ENCODE measurements at places on chromosomes 4 and X. TPM values are rescaled to one million over a fixed set of nuclear protein-coding genes. Genes with fewer than 3 reads are reported as not detected.

ANTXR2 gene
- total RNA-seq = 77.1 TPM

GRCh38 chr4:26870576-26871262 lies 10.1 kb downstream of the STIM2 start:
- no peak for DNase-seq

DNA sequence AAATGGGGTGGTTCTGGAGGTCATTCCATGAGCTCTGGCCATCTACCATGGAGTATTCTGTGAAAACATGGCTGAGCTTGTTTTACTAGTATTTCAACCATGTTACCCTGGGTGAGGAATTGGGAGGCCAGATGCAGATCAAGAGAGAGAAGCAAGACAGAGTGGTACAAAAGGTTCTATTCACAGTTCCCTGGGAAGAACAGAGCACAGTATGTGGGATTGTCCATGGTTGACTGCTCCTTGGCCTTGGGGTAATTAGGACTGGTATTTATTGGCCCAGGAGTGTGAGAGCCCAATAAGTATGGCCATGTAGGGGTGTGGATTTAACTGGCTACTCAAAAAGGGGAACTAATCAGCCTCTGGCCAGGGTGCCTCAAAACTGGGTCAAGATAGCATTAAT lies 239.7 kb upstream of the GATB start:
- no peak for DNase-seq

DNA sequence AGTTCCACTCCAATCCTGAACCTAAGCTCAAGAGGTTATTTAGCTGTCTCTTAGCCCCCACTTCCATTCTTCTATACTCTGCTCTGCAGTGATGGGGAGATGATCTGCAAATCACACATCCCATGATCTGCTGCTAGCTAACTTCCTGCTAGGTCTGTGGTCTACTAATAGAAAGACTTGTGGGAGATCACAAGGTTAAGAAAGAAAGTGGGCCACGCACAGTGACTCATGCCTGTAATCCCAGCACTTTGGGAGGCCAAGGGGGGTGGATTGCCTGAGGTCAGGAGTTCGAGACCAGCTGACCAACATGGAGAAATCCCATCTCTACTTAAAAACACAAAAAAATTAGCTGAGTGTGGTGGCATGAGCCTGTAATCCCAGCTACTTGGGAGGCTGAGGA lies 471.1 kb upstream of the NWD2 start:
- DNase-seq = no peak

DNA sequence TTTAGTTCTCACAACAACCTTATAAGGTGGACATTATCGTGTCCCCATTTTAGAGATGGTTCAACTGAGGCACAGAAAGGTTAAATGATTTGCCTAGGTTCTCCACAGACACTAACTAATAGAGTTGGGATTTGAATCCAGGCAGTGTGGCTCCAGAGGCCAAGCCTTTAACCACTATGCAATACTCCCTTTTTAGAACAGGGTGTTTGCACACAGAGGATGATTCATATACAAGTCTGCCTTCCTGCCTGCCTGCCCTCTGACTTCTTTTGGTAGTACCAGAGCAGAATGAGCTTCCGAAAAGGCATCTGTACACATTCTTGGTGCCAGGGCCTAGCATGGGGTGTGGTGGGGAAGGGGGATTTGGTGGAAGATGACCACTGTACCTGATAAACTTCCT lies 150.8 kb upstream of the ARHGEF9 start:
- no peak for DNase-seq

GRCh38 chrX:123740006-123740405 lies 7.2 kb upstream of the THOC2 start:
- no peak for DNase-seq

DNA sequence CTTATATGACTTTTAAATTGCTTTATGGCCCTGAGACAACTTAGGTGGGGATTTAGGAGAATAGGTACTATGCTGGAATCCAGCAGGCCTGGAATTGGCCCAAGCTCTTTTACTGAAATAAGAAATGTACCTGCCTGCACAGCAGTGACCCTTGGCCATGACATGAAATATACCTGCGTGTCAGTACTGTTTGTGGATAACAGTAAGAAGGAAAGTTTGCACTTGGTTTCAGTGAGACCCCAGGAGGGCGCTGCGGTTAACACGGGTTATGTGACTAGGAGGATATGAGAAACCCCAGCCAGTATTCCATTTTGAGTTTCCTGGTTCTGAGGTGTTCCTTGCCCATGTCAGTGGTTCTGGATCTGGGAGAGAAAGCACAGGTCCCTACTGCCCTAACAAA lies 5.3 kb downstream of the MTM1 start:
- no peak for DNase-seq

GRCh38 chr4:125325733-125326132 lies 11.0 kb downstream of the FAT4 start:
- no peak for DNase-seq

Measured in ureter (tissue), 1 donor.